Stimulated activated CD4-positive, alpha-beta T cell treated with anti-CD3 and anti-CD28 coated beads, TNF-alpha, amount 100 ng/mL, for 24 hours (primary cell): ENCODE measurements at places on chromosomes 3 and 15.
A peak's percentile ranks its signal among the peaks of the same experiment; 100 is the strongest.

- DNase-seq = no peak
Observed at GRCh38 chr3:5035692-5036391, 56.6 kb downstream of the BHLHE40 start.

GRCh38 chr3:29822071-29822470 lies 541.2 kb downstream of the RBMS3 start:
- DNase-seq = no peak

- DNase-seq = no peak
Observed at GRCh38 chr15:45521596-45522327, 793 bp downstream of the SLC30A4 start.

DNA sequence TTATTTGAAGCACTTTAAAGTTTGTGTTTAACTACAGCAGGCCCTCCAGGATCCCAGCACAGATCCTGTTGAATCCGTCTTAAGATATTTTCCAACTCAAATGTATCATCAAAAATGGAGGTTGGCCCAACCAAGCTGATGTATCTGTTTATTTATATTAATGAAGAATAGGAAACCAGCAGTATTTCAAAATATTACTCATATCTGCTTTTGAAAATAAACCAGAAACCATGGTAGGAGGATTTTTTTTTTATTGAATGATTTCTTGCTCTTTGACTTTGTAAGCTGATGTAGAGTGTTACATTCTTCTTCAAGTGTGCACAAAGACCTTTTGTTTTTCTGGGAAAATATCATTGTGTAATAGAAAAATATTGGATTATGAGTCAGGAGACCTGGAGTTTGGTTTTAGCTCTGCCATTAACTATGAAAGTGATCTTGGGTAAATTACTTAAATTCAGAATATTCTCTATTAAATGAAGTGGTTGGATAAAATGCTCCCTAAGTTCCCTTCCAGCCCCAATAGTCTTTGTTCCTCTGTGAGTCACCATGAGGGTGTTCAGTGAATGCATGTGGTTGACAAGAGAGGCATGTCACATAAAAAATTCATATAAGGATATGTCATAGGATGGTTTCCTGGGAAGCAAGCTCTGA lies 221.3 kb upstream of the GAP43 start:
- no peak for DNase-seq

GRCh38 chr15:66881173-66881905 lies 179.3 kb downstream of the SMAD6 start:
- no peak for DNase-seq

- no peak for DNase-seq
Observed at GRCh38 chr3:100044369-100044768, 69.9 kb downstream of the FILIP1L start.

DNA sequence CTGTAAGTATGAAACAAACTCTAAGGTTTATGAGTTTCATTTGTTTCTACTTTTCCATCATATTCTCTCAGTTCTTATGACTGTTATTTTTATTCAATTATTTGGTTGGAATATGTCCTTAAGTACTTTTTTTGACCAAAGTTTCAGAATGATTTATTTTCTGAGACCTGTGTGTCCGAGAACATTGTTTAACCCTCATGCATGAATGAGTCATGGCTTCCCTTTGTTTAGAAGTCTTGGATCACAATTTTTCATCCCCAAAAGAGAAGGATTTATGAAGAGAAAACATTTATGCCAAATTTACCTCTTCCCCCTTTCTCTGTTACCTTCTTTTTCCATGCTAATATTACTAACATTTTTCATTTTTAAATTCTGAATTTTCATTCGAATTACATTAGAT lies 518.0 kb upstream of the NR2F2 start:
- DNase-seq = no peak

DNA sequence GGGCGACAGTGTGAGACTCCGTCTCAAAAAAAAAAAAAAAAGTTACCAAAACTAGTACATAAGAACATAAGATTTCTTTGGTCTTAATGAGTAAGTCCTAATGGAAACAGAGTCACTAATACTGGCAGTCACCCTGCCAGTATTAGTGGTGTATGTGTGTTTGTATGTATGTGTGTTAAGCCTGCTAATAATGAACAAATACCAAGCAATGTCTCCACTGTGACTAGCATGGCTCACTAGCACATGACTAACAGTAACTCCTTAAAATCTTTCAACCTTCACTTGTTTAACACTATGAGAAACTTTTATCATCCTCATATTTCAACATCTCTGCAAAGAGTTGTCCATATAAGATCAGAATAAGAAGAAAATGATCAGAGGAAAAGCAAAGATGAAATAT lies 231.0 kb upstream of the ATP11B start:
- DNase-seq = no peak

GRCh38 chr3:169453256-169454059 lies 210.1 kb downstream of the MECOM start:
- no peak for DNase-seq

DNA sequence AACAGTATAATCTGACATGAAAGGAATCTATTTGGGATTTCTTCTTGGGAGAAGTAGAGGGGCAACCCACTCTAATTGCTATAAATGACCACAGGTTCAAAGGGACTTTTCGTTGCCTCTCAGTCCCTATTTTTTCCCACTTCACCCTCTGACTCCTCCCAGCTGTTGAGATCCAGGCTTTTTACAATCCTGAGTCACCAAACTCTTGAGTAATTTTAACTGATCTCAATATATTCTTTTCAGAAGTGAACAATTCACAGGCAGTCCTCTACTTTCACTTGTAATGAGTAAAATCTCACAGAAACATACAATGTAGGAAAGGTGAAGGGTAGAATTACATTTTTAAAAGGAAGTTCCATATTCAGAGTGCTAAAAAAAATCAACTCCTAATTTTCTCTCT lies 44.6 kb downstream of the EIF4E3 start:
- DNase-seq = no peak

- no peak for DNase-seq
Observed at GRCh38 chr3:184004476-184004875, 13.2 kb downstream of the ABCC5 start.

GRCh38 chr15:31338879-31339557 lies 12.4 kb downstream of the KLF13 start:
- DNase-seq = no peak

- DNase-seq = no peak
Observed at GRCh38 chr15:96031426-96032110, 298.9 kb upstream of the NR2F2 start.

DNA sequence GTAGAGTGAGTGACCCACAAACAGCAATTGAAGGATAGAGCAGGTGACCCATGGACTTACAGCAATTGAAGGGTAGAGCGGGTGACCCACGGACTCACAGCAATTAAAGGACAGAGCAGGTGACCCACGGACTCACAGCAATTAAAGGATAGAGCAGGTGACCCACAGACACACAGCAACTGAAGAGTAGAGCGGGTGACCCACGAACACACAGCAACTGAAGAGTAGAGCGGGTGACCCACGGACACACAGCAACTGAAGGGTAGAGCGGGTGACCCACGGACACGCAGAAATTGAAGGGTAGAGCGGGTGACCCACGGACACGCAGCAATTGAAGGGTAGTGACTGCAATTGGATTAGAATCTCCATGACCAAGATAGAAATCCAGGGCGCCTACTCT lies 9.8 kb upstream of the TNK2 start:
- DNase-seq = no peak

- no peak for DNase-seq
Observed at GRCh38 chr3:79517766-79518413, 249.9 kb downstream of the ROBO1 start.

DNA sequence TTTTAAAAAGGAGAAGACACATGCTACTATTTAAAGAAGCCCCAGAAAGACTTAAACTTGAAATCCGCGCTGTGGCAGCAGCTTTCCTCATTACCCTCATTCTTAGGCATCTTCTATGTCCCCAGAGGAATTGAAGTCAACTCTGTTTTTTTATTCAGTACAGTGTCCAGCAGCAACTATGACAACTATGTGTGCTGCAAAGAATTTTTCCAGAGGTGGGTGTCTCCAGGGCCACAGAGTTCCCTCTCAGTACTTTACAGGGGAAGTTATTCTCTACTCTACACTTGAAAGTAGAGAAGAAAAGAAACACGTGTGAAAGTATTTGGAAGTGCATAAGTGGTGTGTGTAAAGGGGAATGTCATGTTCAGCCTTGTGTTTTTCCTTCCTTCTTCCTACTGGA lies 32.0 kb downstream of the GATM start:
- DNase-seq = no peak

DNA sequence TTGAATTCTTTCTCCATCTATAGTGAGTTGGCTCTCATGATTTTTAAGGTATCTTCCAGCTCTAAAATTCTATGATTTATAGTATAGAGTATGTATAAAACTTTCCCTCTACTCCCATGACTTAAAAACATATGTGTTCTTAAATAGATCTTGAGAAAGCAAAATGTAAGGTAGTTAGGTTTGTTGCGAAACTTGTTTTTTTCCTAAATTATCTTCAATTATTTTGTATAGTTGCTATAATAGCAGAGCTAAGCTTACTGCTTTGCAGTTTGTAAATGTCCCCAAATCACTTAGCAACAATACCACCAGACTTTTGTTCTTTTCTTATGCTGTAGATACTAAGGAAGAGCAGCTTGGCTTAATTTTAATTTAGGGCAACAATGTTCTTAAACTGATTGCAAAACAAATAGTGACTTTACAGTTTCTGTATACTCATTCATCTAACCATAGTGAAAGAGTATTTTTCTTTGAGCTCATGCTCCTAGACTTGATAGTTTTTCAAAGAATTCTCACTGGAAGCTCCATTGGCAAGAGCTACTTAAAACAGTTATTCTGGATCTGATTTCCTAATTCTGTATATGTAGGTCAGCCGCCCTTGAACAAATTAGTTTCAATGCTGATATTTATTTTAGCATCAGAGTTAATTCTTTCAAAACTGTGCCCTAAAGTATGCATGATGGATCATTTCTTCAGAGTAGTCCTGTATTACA lies 61.2 kb downstream of the LYSMD4 start:
- no peak for DNase-seq

- no peak for DNase-seq
Observed at GRCh38 chr3:192992361-192992760, 74.7 kb upstream of the MB21D2 start.

- no peak for DNase-seq
Observed at GRCh38 chr15:30984118-30984517, 7.3 kb downstream of the MTMR10 start.

- DNase-seq = no peak
Observed at GRCh38 chr3:151635905-151636304, 97.8 kb upstream of the AADACL2 start.

DNA sequence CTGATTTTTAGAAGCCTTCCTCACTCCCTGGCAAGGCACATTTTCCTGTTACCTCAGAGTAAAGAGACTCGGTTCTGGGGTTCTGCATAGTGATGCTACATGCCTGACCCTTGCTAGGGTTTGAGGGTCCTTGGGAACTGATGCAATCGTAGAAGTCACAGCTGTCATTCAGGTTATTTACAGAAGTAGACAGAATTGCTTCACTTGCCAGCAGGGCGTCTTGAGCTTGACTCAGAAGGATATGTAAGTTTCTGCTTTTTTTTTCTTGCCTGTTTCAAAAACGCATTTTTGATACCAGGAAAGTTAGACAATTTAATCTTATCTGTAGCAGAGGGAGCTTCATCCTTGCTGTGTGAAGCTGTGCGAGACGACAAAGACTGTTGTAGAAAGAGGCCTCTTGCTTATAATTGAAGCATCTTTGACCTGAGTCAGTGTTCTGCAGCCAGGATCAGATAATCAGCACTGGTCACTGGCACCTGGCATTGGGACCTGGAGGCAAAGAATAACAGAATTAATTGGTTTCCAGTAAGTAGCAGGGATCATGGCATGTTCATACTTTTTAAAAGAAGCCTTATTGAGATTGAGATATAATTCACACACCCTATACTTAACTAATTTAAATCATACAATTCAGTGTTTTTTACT lies 24.8 kb downstream of the CACNA1D start:
- DNase-seq = no peak

DNA sequence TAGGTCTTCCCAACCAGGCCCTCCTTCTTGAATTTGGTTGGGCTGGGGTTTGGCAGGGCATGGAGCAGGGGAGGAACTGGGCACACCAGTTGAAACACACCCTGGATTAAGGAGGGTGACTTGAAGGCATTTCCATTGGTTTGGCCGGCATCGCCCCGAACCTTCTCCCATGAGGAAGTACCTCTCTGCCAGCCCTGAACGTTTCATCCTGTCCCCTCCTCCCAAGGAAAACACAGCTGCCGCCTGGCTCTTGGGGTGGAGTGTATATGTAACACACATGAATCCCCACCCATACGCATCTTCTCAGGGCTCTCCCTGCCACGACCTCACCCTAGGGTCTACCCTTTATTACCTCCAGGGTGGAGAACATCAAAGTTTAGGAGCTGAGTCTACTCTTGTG lies 14.6 kb downstream of the UBAP1L start:
- DNase-seq = no peak

GRCh38 chr3:12869035-12869621 lies 27.8 kb upstream of the RPL32 start:
- DNase-seq = peak; percentile 46

DNA sequence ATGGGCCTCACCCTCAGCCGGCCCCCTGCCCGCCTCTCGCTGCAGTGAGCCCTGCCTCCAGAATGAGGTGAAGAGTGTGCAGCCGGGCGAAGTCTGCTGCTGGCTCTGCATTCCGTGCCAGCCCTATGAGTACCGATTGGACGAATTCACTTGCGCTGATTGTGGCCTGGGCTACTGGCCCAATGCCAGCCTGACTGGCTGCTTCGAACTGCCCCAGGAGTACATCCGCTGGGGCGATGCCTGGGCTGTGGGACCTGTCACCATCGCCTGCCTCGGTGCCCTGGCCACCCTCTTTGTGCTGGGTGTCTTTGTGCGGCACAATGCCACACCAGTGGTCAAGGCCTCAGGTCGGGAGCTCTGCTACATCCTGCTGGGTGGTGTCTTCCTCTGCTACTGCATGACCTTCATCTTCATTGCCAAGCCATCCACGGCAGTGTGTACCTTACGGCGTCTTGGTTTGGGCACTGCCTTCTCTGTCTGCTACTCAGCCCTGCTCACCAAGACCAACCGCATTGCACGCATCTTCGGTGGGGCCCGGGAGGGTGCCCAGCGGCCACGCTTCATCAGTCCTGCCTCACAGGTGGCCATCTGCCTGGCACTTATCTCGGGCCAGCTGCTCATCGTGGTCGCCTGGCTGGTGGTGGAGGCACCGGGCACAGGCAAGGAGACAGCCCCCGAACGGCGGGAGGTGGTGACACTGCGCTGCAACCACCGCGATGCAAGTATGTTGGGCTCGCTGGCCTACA lies 8.5 kb downstream of the GRM2 start:
- DNase-seq = no peak

- DNase-seq = no peak
Observed at GRCh38 chr15:74213858-74214284, 11.3 kb upstream of the STRA6 start.

DNA sequence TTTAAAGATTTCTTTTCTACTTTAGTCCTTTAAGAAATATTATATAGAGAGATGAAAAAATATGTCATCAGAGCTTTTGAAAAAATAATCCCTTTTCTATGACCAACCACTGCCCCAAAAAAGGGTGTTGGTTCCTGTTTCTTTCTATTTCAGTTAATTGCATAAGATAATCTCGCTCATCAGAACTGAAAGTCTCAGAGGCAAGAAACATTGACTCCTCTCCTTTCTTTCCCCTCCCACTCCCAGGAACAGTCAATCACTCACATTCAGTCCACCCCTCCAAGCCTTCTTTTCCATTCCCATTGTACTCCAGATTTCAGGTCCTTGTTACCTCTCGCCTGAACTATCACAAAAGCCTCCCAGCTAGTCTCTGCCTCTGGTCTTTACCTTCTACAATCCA lies 153.7 kb upstream of the ABI3BP start:
- no peak for DNase-seq

- no peak for DNase-seq
Observed at GRCh38 chr3:194990454-194991337, 280.3 kb downstream of the XXYLT1 start.

- no peak for DNase-seq
Observed at GRCh38 chr3:121703973-121704372, 43.3 kb upstream of the HCLS1 start.

GRCh38 chr3:62199126-62199525 lies 174.2 kb downstream of the FEZF2 start:
- DNase-seq = no peak
